ENCODE measurements at places on chromosomes 7 and 10. TPM values are rescaled to one million over a fixed set of nuclear protein-coding genes. Genes with fewer than 3 reads are reported as not detected.

THNSL1 gene
- 4.3 TPM for total RNA-seq

EBLN1 gene
- not detected for total RNA-seq

PLPP4 gene
- 0.27 TPM for total RNA-seq

DNA sequence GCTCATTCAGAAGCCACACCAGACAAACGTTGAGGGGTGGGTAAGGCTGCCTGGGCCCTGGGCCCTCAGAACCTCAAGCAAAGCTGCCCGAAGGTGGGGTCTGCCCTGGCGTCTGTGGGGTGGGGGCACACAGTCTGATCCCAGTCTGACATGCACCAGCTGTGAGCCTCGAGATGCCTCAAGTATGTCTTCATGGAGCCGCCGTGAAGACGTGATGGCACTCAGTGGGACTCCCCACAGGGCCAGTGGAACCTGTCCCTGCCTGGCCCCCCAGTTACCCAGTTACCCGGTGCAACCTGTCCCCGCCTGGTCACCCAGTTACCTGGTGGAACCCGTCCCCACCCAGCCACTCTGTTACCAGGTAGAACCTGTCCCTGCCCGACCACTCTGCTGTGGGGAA, 351.2 kb downstream of the PTPRN2 start:
- no peak for DNase-seq

GRCh38 chr7:98922392-98923187, 44.3 kb downstream of the TRRAP start:
- no peak for DNase-seq

BBS9 gene
- 8.7 TPM for total RNA-seq

- peak; percentile 84 for DNase-seq
Measured at GRCh38 chr7:119392-120163, 72.8 kb upstream of the FAM20C start.

LIPK gene
- not detected for total RNA-seq

DNA sequence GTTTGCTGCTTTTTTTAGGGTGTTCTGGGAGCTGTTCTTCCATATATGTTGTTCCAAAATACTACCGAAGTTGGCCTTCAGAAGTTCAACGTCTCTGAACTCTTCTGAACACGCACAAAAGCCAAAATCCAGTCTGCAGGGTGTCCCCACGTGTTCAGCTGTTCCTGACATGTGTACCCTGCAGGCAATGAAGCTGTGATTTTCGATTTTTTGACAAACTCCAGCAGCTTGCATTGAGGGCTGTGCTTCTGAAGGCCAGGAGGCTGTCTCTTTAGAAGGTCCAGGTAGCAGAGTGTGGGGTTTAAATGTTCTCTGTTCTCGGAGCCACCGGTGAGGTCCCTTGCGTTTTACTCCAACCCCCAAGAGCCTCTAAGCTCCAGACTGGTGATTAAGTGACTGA, 145.0 kb downstream of the PRPF18 start:
- peak; percentile 36 for DNase-seq

CCDC172 gene
- total RNA-seq = not detected

DNA sequence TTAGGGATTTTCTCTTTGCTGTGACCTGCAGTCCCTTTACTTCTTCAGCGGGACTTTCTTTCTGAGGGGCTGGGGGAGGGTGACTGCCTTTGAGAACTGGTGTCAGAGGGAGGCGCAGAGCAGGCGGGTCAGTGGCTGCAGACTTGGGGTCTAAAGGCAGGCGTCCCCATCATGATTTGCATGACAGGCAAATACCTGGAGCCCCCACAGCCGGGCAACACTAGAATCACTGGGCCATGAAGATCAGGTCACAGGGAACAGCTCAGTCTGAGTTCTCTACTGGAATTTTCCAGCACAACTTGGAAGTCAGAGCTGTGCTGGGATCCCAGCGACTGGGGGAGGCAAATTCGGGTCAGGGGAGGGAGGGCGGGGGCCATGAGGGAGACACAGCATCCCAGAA, 29.2 kb upstream of the PITRM1 start:
- DNase-seq = no peak

C7orf25 gene
- 5.2 TPM for total RNA-seq

- DNase-seq = no peak
Measured at GRCh38 chr10:104835422-104835821, 194.3 kb downstream of the SORCS3 start.

DNA sequence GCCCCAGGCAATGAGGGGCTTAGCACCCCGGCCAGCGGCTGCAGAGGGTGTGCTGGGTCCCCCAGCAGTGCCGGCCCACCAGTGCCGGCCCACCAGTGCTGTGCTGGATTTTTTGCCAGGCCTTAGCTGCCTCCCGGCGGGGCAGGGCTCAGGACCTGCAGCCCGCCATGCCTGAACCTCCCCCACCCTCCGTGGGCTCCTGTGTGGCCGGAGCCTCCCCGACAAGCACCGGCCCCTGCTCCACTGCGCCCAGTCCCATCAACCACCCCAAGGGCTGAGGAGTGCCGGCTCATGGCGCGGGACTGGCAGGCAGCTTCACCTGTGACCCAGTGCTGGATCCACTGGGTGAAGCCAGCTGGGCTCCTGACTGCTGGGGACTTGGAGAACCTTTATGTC, 3.5 kb upstream of the ACSL5 start:
- DNase-seq = no peak

- DNase-seq = no peak
Measured at GRCh38 chr10:112821038-112821437, 129.0 kb upstream of the TCF7L2 start.

- no peak for DNase-seq
Measured at GRCh38 chr10:109987452-109988211, 20.2 kb upstream of the ADD3 start.

DNA sequence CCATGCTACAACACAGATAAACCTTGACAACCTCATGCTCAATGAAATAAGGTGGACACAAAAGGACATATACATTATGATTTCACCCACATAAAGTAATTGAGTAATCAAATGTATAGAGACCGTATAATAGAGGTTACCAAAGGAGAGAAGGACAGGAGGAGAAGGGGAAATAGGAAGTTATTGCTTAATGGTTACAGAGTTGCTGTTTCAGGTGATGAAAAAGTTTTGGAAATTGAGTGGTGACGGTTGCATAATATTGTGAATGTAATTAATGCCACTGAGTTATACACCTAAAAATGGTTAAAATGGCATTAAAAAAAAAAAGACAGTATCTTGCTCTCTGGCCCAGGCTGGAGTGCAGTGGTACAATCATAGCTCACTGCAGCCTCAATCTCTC, 1.5 kb upstream of the OGDH start:
- no peak for DNase-seq

DNA sequence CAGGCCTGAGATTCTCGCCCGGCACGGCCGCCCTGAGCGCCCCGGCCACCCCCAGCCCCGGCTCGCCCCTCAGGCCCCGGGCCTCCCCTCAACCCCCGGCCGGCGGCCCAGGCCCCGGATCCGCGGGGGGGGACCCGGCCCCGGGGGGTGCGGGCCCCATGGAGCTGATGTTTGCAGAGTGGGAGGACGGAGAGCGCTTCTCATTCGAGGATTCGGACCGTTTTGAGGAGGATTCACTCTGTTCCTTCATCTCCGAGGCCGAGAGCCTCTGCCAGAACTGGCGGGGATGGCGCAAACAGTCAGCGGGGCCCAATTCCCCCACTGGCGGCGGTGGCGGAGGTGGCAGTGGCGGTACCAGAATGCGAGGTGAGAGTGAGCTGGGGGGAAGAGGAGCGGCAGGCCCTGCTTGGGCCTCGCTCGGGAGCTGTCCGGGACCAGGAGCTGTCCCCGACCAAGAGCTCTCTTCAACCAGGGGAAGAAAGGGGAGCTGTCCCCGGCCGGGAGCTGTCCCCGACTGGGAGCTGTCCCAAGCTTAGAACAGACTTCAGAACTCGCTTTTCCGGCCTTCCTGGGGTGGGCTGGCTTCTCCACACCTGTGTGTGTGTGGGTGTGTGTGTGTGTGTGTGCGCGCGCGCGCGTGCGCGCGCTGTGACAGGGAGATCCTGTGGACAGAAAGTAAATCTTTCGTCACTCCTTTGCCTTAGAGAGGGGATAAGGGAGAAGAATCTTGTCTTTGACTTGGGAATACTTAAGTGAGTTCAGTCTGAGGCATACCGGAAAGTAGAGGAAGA, 510 bp downstream of the ZSWIM8 start:
- no peak for DNase-seq

PDZD7 gene
- total RNA-seq = 0.40 TPM

DNA sequence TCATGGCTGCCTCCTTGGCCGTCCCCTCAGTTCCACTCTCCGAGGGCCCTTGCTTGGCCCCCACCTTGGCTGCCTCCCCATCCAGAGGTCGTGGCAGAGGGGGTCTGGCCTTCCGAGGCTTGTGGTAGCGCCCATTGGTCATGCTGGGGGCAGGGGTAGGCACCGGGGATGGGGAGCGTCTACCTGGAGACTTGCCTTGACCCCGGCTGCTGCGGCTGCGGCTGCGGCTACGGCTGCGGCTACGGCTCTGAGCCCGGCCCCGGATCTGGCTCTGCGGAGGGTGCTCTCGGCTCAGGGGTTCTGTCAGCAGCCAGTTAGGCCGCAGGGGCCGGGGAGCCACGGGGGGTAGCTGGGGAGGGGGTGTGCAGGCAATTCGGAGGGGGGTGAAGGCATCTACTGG, 10.7 kb downstream of the LZTS2 start:
- no peak for DNase-seq

GRCh38 chr10:71933651-71934050, 30.5 kb upstream of the CHST3 start:
- no peak for DNase-seq

DNA sequence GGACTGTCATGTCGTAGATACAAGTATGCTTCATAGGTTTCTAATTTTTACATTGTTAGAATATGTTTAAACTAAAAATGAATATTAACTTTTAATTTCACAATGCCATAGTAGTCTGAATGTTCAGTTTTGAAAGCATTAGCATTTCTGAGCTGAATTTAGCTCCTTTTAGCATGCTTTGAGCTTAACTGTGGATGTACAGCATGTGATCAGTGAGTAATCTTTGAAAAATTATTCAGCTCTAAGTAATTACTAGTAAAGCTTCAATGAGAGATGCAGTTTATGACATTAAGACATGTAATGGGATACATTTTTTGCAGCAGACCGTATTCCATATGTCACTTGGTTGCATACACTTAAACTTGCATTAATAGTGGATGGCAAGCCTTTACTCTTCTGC, 114.1 kb upstream of the WNT16 start:
- no peak for DNase-seq

DNA sequence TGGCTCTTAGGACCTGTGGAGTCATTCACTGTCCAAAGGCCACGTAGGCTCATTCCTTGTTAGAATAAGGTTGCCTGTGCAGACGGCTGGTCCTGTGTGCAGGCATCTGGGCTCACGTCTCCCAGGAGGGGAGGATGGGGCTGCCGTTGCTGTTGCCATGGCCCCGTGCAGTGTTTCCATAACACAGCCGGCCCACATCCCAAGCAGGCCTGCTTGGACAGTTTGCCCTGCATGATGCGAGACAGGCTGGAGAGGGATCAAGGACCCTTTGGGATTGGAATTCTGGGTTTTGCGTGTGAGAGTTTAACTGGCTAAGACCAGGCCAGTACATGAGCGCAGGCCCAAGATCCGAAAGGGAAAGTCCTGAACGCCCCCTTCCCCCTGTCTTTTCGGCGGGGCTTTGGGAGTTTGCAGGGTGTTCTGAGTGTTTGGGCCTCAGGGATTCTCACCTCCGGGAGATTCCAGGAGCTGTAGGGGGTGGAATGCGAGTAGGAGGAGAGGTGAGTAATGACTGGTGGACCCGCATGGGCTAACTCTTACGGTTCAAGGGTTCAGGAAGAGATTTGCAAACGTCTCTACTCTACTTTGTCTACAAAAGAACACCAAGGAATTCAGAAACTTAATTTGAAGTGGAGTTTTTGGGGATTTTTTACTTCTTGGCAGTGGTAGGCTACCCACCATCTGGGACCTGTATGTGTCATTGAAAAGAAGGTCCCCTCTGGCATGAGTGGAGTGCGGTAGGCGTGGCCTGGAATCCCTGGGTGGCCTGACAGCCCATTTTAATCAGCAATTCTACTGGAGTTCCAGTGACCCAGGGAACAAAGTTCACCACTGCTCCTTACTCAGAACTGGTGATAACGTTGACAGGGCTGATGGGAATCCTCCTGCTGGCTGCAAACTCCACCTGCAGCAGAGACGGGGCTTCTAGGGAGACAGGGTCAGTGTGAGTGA, 125.4 kb downstream of the ITIH5 start:
- peak; percentile 72 for DNase-seq

DNA sequence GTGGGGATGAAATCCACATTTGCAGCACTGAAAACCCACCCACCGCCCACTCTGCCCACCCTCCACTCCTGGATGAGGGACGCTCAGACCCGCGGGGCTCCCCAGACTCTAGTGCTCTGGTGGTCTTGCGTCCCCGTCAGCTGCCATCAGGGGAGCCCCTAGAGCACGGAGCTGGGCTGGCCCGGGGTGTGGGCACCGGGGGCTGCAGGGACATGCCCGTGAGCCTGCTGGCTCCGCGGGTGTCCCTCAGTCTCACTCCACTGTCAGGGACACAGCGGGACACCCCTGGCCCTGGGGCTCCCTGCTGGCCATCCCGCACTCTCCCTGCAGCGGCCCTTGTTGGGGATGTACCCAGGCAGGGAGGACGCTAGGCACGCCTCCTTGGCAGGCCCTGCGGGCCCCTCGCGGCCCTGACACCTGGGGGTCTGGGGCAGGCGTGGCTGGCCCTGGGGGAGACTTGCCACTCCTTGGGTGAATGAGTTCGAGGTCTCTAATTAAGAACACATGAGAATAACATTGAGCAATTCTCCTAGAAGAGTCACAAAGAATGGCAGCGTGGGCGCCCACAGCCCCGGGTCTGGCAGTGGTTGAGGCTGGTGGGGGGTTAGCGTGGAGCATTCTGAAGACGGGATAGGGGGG, 64.2 kb downstream of the CFAP46 start:
- DNase-seq = peak; percentile 67

PTPRZ1 gene
- 0.51 TPM for total RNA-seq

CUBN gene
- 0.54 TPM for total RNA-seq

- no peak for DNase-seq
Measured at GRCh38 chr7:128880791-128881457, 18.3 kb downstream of the ATP6V1F start.

- DNase-seq = peak; percentile 47
Measured at GRCh38 chr7:155584261-155584660, 37.9 kb upstream of the CNPY1 start.

PPP1R3C gene
- 212 TPM for total RNA-seq

GRCh38 chr10:74976565-74976964, 134.9 kb upstream of the SAMD8 start:
- no peak for DNase-seq

CCL26 gene
- 0.83 TPM for total RNA-seq

DNA sequence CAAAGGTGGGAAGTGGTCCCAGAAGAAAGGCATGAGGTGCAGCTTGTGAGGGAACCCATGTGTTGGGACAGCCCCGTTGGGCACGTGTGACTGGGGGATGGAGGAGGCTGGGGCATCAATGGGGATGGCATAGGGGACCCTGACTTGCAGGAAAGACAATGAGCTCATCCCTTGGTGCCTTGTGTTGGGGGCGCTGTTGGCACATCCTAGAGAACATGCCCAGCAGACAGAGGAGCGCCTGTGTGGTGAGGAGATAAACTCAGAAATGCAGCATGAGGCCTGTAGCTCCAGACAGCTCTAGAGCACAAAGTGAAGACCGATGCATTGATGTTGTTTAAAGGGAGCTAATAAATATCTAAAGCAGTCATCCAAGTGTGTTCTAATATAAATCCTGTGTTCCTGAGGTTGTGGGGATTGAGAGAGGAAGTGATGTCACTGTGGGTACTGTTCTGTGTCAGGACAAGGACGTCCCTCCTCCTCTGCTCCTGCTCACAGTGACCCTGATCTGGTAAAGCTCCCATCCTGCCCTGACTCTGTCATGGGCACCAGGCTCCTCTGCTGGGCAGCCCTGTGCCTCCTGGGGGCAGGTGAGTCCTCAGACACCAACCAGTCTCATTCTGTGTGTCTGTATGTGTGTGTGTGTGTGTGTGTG, 126.1 kb upstream of the PRSS58 start:
- no peak for DNase-seq

- no peak for DNase-seq
Measured at GRCh38 chr7:86558680-86559501, 84.8 kb upstream of the GRM3 start.

All from cardiac septum (tissue), 1 donor.